ENCODE measurements at places on chromosomes 1 and 21.

- DNase-seq, result no peak
Observed at GRCh38 chr1:103160281-103160680, 52.0 kb upstream of the COL11A1 start.

DNA sequence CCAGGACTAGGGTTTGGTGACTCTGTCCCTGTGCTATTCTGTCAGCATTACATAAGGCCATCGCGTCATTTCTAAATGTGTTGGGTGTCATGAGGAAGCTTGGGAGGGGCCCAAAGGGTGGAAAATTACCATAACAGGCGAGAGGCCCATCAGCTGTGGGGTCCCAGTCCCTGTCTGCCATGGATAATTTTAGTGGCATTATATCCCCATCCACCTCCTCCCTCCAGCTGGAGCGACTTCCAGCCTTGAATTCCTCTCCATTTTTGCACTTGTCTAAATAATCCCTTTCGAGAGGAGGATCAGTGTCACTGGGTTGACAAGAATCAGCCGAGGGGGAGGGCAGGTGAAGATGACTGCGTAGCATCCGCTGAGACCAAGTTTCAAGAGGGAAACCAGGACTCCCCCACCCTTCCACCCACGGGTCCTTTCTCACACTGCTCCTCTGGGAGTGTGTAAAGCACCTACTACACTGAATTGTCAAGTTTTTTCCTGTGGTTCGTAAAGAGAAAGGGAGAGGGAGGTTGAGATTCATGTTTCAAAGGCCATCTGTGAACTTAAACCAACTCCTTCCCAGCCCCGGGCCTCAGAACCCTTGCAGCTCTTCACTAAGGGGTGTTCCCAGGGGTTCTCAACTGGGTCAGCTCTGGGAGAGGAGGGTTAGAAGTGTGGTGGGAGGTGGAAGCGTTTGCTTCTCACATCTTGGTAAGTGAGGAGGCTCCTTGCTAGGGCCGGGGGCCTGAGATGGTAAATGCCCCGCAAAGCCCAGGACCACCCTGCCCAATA is 29.2 kb downstream of the VASH2 start:
- DNase-seq, result peak; percentile 16

DNA sequence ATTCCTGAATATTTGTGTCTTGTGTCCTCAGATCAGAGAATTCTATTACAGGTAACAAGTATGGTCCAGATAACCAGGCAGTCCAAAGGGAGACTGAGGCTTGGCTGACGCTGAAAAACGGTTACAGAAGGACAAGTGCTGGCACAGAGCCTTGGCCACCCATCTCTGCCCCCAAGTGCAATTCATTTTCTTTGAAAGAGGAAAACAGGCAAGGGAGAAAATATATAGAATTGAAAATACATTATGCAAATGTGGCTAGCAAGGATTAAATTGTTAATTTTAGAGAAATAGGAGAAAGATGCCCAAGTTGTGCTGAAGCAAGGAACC is 1.2 kb downstream of the SORT1 start:
- no peak for DNase-seq

DNA sequence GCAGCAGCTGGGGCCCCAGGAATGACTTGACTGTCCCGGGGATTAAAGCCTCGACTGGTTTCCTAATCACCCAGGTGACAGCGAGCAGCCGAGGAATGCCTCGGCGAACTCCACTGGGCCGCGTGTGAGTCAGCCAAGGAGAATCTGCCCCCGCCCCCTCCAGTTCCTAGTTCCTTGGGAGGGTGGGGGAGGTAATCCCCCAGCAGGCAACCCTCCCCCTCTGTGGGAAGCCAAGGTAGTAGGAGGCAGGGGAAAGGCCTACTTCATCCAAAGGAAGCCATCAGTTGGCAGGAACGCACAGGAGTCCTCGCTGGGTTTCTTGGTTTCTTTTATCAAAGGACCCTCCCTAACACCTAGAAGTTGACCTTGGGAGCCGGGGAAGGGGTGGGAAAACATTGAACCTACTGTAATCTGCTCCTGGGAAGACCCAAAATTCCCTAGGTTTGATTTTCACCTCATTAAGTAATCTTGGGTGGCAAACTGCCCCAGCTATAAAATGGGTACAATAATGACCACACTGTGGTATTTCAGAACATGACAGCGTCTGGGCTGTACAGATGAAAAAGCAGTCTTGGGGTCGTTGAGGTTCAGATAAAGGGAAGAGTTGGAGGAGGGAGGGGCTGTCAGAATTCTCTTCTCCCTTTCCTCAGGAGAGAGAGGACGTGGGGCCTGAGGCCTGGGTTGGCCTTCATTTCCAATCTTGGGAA is 1.4 kb downstream of the TENT5B start:
- DNase-seq, result no peak

GRCh38 chr1:40423264-40423642 is 27.0 kb upstream of the ZFP69B start:
- DNase-seq, result peak; percentile 27

DNA sequence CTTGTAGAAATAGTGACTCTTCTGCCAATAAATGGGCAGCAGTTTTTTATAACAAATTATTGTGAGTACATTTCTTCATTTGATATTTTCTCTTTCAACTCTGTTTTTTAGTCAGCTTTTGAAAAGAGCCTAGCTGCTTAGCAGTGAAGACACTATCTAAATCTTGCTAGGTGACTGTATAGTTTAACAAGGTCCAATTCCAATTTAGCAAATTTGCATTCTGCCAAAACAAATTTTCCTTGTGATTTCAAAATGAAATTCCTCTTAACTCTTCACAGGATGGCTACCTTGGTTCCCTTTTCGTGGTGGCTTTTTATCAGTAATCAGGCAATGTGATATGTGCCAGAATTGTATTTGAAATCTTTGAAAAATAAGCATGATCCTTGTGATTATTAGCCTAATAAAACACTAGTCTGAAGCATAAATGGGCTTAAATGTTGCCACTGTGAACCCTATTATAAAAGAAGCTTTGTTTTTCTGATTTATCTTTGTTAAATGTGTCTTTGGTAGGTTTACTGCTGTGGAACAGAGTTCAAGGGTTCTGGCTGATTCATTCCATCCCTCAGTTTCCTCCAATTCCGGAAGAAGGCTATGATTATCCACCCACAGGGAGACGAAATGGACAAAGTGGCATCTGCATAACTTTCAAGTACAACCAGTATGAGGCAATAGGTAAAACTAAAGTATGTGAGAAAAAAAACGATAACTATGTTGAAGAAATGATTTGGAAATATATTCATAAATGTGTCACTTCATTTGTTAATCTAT is 12.2 kb downstream of the DNASE2B start:
- DNase-seq, result no peak

- DNase-seq, result peak; percentile 37
Observed at GRCh38 chr1:161180639-161181038, 3.3 kb upstream of the B4GALT3 start.

DNA sequence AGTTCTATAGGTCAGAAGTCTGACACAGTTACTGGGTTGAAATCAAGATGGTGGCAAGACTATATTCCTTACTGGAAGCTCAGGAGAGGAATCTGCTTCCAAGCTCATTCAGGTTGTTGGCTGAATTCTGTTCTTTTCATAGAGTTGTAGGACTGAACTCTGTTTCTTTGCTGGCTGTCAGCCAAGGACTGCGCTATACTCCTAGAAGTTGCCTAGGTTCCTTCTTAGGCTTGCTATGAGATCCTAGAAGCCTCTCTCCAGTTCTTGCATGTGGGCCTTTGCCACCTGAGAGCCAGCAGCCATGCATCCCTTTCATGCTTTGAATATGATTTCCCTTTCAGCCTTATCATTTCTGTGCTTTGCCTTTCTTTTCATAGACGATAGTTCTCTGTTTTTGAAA is 176.4 kb downstream of the RPS6KC1 start:
- no peak for DNase-seq

GRCh38 chr1:94926126-94926914 is 590 bp downstream of the CNN3 start:
- no peak for DNase-seq

DNA sequence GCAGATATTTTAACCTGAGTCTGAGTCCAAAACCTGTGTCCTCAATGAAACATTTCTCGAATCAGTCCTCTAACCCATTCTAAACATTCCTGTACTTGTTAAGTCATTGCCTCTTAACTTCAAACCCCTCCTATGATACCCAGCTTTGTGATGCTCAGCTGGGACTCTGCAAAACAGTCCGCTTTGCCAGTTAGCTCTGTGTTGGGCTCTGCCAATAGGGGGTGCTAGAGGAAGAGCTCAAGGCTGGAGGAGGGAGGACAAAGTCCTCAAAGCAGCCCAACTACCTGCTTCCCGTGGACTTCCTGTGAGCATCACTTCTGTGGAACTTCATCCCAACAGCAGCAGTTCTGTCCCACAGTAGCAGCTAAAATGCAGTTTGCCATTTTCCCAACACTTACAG is 38.1 kb upstream of the SYT14 start:
- no peak for DNase-seq

DNA sequence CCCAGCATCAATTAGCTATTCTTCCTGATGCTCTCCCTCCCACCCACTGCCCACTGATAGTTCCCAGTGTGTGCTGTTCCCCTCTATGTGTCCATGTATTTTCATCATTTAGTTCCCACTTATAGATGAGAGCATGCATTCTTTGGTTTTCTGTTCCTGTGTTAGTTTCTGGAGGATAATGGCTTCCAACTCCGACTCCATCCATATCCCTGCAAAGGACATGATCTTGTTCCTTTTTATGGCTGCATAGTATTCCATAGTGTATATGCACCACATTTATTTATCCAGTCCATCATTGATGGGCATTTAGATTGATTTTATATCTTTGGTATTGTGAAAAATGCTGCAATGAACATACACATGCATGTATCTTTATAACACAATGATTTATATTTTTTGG is 30.2 kb downstream of the DISC1 start:
- no peak for DNase-seq

GRCh38 chr1:201222125-201222524 is 31.5 kb downstream of the IGFN1 start:
- no peak for DNase-seq

DNA sequence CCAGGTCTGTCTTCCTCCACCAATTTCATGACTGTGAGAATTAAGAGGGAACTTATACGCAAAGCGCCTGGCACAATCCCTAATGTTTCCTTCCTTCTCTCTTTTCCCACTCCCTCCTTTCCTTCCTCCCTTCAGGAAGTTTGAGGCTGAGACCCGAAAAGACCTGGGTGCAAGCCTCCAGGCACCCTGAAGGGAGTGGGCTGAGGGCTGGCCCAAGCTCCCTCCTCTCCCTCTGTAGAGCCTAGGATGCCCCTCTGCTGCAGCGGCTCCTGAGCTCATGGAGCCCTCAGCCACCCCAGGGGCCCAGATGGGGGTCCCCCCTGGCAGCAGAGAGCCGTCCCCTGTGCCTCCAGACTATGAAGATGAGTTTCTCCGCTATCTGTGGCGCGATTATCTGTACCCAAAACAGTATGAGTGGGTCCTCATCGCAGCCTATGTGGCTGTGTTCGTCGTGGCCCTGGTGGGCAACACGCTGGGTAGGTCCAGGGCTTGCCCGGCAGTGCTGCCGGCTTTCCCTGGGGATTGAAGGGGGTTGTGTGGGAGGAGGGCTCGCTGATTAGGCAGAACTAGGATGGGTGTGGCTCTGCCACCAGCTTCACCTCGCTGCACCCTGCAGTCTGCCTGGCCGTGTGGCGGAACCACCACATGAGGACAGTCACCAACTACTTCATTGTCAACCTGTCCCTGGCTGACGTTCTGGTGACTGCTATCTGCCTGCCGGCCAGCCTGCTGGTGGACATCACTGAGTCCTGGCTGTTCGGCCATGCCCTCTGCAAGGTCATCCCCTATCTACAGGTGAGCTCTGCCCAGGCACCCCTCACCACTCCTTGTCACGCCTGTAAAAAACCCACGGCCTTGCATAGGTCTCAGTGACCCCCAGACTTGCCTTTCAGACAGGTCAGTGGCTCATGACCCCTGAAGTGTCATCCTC is 1.7 kb downstream of the HCRTR1 start:
- DNase-seq, result no peak

DNA sequence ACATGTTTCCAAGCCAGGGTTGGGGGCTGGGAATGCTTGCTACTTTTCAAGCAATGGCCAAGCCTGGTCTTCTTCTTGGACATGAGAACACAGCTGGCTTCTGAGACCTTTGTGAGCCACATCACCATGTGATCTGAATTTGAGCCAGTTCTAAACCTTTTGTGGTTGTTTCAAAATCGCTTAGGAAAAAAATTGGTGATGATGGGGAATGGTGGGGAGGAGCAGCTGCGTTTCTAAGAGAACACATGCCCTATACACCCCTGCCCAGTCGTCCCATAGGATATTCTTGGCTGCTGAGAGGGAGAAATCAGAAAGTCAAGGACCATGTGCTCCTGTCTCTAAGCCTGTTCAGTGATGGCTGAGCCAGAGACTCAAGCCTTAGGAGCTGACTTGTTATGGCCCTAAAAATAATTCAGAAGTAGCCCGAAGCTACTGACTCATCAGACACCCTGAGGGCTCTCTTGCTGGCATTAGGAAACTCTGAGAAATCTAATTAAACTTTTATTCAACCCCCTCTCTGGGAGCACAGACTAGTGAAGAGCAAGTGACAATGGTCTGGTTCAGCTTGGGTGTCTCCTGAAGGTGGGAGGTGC is 30.5 kb downstream of the CCDC185 start:
- no peak for DNase-seq

DNA sequence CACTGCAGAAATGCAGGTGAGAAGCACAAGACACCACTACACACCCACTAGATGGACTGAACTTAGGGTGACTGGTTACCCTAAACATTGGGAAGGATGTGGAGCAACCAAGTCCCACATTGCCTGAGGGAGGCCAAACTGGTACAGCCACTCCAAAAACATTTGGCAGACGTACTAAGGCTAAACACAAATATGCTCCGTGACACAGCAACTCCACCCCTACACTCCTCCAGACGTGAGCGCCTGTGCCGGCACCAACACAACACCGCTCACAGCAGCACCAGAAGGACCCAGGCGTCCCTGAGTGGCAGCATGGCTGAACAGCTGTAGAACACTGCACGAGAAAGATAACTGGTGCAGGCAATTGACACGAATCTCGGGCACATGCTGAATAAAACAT is 14.7 kb downstream of the PTTG1IP start:
- DNase-seq, result no peak

DNA sequence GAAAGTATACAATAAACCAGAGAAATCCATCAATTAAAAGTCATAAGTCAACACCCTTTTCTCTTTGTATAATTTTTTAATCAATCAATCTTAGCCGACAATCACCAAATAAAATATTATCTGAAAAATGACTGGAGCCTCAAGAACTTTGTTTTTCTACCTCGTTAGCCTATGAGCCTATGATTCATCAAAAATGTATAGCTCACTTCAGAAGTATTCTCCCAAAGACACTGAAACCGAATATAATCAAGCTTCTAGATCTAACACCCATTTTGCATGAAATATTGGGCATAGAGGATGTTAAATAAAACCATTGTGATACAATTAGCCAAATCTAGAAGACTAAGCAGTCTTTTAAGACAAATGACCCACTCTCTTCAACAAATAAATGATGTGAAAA is 17.8 kb upstream of the RSBN1 start:
- no peak for DNase-seq

Data from CD4-positive, alpha-beta T cell treated with Interleukin-4 for 1 hour (primary cell).